ENCODE measurements at places on chromosomes 1 and 21.

DNA sequence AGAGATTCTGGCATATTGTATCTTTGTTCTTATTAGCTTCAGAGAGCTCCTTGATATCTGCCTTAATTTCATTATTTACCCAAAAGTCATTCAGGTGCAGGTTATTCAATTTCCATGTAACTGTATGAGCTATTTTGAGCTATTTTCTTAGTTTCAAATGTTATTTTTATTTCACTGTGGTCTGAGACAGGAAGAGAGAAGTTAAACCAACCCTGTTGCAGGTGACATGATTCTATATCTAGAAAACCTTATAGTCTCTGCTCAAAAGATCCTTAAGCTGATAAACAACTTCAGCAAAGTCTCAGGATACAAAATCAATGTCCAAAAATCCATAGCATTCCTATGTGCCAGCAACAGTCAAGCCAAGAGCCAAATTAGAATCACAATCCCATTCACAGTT lies 1644.0 kb upstream of the B3GALT2 start:
- DNase-seq: no peak

GRCh38 chr1:165772739-165773138 lies 4.1 kb upstream of the TMCO1 start:
- no peak for DNase-seq

DNA sequence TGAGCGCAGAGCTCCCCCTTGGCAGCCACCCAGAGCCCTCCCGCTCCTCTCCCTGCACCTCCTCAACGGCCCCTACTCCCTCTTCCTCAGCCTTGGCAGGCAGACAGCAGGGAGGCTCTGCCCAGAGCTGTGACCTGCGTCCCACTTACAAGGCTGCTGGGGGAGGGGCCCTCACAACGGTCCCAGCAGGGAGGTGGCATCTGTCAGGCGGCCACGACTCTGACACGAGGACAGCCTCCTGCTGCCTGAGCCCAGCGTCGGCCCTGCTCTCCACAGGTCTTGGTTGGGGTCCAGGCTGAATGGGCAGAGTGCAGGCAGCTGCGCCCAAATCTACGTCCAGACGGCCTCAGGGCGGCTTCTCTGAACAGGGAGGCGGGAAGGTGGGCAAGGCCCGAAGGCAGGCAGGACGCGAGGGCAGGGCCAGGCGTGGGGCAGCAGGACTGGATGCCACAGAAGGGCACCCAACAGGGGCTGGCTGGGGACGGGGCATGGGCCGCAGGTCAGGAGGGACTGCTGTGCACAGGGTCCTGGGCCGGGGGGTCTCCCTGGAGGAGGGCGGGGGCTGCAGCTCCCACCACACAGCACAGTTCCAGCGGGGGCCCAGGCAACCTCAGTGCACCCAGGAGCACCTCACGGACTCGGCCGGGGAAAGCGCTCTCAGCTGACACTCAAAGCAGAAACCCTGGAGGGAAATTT lies 7.5 kb downstream of the SLC19A1 start:
- no peak for DNase-seq

DNA sequence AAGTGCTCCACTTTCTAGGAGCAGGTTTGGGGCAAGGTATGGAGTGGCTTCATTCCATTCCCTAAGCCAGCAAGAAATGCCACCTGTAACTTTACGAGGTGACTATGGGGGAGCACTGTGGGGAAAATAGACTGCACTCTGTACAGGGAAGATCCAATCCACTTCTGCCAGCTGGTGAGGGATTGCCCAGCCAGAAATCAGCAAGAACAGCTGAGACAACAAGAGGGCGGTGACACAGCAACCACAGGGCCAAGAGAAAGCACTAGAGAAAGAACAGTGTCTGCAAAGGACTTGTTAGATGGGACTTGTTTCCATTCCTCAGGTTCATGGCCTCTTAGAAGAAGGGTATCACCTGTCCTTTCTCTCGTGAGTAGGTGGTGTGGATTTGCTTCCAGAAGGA lies 19.6 kb downstream of the CAPN8 start:
- DNase-seq: no peak

- DNase-seq: no peak
Observed at GRCh38 chr21:45574081-45574501, 31.9 kb upstream of the SLC19A1 start.

GRCh38 chr1:8394456-8395321 lies 76.8 kb downstream of the SLC45A1 start:
- DNase-seq: peak; percentile 49

- no peak for DNase-seq
Observed at GRCh38 chr1:33317946-33318345, 3.0 kb downstream of the A3GALT2 start.
